Hindlimb muscle (tissue), 1 donor: ENCODE measurements at places on chromosomes 11 and 22. TPM values are rescaled to one million over a fixed set of nuclear protein-coding genes. Genes with fewer than 3 reads are reported as not detected.

The IFITM10 gene
- 0.19 TPM for polyA plus RNA-seq

The NXPE2 gene
- 0.10 TPM for polyA plus RNA-seq

The ABTB2 gene
- 8.7 TPM for polyA plus RNA-seq

The ARSA gene
- 18.1 TPM for polyA plus RNA-seq

The OR10A6 gene
- not detected for polyA plus RNA-seq

The PTDSS2 gene
- polyA plus RNA-seq = 41.6 TPM

DNA sequence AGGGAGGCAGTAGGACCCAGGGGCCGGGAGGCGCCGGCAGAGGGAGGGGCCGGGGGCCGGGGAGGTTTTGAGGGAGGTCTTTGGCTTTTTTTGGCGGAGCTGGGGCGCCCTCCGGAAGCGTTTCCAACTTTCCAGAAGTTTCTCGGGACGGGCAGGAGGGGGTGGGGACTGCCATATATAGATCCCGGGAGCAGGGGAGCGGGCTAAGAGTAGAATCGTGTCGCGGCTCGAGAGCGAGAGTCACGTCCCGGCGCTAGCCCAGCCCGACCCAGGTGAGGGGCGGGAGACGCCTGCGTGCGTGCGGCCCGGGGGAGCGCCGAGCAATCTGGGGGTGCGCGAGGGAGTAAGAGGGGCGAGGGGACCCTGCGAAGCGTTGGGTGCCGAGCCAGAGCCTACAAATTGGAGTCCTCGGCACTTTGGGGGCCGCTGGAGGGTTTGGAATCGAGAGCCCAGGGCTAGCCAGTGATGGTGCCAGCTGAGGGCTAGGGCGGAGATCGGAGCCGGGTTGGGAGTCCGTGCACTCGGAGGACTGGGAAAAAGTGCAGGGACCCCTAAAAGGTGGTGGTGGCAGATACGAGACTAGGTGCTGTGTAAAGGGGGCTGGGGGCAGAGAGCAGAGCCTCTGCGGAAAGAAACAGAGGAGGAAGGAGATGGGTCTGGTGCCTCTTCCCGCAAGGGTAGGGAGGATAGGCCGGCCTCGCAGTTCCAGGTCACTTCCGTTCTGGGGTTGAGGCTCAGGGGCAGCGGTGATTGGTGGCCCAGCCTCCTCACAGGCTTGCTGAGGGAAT, at the start of gene SERPINH1:
Gene SERPINH1, plus strand, starts transcription at position 206 of the 788 bp plus-strand sequence. CDS start 4,097 bp downstream, outside the sequence.
- peak; percentile 91 for DNase-seq

DNA sequence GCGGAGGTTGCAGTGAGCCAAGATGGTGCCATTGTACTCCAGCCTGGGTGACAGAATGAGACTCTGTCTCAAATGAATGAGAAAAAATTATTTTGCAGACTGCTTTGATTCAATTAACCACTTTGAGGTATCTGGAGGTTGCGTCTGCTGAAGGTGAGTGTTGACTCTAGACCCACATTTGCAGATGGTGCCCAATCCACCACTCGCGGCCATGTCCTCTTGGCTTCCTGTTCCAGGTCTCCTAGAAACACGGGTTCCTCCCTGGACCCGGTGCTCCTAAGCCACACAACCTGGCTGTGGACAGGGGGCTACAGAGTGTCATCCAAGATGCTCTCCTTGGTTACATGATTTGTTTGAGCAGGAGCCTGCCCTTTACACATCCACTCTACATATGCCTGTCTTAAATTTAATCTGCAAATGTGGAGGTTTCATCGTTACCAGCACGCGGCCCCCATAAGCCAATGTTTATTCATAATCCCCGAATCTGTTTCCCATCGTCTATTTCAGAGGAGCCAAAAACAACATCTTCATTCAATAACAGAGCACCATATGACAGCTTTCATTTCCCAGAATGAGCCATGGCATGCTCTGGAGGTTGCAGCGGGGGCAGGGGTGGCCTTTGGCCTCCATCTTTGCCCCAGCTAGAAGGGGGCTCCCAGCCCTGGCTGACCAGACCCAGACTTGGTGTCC, 377.2 kb downstream of the CTTN start:
- DNase-seq = no peak

DNA sequence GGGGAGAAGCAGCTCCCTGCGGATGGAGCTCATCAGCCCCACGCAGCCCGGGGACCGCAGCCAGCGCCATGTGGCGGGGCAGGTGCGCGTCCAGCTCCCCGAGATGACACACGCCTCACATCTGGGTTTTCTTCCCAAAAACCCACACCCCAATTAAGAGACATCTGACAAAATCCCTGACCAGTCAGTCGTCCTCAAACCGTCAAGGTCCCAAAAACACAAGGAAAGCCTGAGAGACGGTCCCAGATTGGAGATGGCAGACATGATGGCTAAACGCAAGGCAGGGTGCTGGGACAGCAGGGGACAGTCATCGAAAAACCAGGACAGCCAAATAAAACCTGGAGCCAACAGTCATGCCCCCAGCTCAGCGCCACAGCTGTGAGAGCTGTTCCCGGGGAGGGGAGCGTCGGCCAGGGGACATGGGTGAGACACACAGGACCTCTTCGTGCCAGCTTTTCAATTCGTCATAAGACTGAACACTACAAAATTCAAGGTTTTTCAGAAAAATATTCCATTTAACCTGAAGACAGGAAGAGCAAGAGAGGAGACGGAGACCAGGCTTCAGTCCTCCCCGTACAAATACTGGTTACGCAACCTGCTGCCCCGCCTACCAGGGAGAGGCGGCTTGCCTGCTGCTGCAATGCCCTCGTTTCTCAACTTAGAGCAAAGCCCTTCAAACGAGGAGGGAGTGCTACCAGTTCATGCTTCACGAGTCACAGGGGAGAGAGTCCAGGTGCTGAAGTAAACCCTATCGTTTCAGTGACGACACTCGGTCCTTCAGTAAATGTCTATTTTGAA, 10.5 kb downstream of the TOLLIP start:
- no peak for DNase-seq

DNA sequence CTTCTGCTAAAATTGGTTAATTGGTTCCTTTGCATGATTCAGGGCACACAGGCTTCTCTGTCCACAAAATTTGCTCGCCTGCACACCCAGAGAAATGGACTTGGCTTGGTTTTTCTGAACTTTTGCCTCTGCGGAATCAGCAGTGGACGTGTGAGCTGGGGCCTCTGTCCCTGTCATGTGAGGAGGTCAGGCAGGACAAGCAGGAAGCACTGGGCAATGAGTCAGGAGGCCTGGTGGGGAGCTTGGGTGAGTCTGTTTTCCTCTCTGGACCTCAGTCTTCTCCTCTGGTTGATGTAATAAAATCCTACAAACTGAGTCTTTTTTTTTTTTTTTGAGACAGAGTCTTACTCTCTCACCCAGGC, 10.4 kb upstream of the CELSR1 start:
- DNase-seq = peak; percentile 72

DNA sequence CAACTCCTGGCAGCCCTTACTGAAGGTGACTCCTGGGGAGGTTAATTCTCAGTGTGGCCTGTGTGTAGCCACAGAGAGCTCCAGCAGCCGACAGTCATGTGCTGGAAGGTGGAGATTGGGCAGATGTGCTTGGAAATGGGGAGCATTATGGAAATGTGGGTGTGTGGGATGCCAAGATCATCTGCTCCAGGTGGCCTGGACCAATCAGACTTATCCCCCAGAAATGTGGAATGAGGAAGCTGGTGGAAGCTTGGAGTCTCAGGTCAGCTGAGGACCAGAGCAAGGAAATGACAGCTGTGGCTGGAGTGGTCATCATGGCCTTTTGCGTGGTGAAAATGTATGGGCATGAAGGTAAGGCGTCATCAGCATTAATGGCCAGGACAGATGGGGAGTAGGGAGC, 234.0 kb downstream of the MIAT start:
- no peak for DNase-seq

- DNase-seq = no peak
Observed at GRCh38 chr11:280706-281485, 2.7 kb downstream of the NLRP6 start.

DNA sequence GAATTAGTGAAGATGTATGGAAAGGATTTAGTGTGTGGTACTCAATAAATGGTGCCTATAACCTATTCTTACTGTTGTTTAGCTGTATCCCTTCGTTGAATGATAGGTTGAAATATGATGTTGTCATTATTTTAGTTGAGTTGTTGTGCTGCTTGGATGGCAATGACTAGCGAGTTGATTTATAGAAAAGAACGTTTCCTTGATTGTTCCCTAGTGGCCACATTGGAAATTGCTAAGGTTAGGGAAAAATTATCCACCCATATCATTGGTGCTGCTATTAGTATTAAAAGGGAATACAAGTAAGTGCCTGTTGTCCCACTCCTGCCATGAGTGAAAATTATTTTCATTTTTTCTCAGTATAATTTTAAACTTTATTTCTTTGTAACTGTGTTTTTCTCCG, 14.5 kb downstream of the EMSY start:
- DNase-seq = no peak

DNA sequence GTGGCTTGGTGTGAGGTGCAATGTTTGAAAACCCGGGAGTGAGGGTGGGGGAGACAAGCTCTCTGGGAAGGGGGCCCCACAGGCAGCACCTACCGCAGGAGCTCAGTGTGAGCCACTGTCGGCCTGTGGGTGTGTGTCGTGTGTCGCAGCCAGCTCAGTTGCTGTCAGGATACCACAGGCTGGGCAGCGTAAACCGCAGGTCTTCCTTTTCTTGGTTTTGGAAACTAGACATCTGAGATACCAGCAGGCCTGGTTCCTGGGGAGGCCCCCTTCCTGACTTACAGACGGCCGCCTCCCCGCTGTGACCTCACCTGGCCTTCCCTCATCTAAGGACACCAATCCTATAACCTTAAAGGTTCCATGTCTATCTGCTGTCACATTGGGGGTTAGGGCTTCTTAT, 19.4 kb downstream of the IRF7 start:
- DNase-seq = no peak

- DNase-seq = no peak
Observed at GRCh38 chr22:50677493-50678217, 5.0 kb downstream of the SHANK3 start.

DNA sequence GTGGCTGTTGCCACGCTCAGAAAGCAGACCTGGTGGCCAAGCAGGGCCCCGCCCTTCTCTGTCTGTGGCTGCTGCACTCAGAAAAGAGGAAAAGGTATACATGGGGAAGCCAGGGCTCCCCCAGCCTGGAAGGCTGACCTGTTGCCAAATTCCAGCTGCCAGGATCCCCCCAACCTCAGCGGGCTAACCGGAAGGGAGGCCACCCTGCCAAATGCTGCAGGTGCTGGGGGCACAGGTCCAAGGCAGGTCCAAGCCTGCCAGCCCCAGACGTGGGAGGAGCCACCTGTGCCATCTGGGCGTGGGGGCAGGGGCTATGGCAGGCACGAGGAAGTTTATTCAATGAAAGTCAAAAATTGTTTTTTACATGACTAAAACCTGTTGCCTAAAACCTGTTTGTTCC, 2.6 kb downstream of the NPTXR start:
- no peak for DNase-seq

DNA sequence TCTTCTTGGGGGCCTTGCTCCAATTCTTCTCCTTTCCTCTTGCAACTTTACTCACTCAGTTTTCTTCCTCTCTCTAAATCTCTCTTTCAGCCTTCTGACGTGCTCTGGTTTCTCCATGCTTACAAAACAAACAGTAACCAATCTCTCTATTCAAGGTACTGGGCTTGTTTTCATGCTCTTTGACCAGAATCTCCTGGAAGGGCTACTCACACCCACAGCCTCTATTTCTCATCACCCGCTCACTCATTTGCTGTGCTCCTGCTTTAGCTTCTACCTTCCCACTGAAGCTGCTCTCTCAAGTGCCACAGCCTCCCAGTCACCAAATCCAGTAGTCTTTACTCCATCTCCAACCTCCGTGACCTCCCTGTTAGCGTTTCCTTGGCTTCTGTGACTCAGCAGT, 60.4 kb downstream of the SERGEF start:
- no peak for DNase-seq

DNA sequence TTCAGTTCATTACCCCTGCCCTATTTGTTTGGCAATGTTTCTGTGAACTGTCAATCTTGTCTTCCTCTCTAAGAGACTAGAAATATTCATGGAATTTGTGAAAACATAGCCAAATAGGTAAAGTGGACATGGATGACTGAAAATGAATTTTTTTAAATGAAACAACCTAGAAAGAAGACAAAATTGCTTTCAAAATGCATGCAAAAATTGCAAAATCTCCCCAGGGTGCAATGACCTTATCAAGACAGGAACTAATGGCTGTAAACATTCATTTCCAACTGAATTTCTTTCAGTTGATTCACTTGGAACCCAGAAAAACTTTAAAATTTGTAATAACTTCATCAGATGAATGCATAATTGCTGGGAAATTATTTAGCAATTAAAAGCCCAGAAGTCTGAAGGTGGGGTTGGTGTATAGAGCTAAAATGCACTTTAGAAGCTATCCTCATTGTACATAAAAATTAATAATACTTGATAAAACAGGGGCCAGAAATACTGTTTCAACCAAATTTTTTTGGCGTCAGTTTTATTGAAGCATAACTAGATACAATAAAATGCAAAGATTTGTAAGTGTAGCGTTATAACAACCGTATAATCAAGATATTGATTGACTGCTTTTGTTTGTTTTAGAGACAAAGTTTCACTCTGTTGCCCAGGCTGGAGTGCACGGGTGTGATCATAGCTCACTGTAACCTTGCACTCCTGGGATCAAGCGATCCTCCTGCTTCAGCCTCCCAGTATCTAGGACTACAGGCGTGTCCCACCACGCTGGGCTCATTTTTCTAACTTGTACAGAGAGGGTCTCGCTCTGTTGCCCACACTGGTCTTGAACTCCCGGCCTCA, 27.6 kb upstream of the SLC35C1 start:
- DNase-seq = no peak

GRCh38 chr11:112216561-112217105, 9.6 kb upstream of the PTS start:
- no peak for DNase-seq

- DNase-seq = no peak
Observed at GRCh38 chr11:115886422-115886733, 382.2 kb upstream of the CADM1 start.
